ENCODE measurements at places on chromosomes 2 and 18.

- no peak for DNase-seq
These were observed 215.6 kb downstream of the MTX2 start for GRCh38 chr2:176484838-176485237.

GRCh38 chr2:98935777-98936352, at the start of gene CRACDL:
TSS of gene CRACDL (minus strand) at chr2:98936225. CDS start at chr2:98846800, 89,425 bp downstream.
- no peak for DNase-seq

DNA sequence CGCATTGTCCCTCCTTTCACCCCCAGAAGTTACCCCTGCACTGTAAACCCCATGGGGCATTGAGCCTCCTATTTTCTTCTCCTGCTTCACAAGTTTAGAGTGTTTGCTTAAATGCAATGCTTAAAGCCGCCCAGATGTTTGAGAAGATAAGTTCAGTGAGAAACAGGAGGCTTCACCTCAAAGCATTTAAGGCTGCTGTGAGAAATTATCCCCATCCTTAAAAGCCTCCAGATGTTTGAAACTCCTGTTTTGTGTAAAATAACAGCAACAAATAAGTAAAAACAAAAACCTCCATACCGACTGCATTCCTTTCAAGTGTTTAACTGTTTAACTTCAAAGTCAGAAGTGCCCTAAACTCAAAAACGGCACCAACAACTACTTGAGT, 81.8 kb downstream of the RTP5 start:
- DNase-seq, result no peak

DNA sequence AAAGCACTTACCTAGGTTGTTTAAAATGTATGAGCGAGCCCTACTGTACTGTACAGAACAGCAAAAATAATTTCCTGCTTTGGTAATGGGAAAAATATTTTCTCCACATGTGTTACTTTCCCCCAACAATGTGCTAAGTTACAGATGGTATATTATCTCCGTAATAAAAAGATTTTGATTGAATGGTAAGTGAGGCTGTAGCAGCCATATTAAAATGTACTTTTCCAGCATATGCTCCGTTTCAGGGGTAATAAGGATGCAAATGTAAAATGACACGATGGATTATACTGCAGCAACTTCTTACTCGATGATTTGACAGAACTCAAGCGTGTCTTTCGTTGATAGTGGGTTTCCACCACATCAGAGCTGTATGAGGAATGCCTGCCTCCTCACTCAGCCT, 50.5 kb downstream of the OSBPL6 start:
- no peak for DNase-seq

GRCh38 chr2:29751390-29751789, 170.0 kb downstream of the ALK start:
- DNase-seq, result no peak

- no peak for DNase-seq
These were observed 10.1 kb downstream of the SP9 start for GRCh38 chr2:174344716-174345461.

- no peak for DNase-seq
These were observed 325.4 kb downstream of the ZEB2 start for GRCh38 chr2:144194326-144195071.

- DNase-seq, result no peak
These were observed 2.3 kb downstream of the PPM1B start for GRCh38 chr2:44171018-44171417.

DNA sequence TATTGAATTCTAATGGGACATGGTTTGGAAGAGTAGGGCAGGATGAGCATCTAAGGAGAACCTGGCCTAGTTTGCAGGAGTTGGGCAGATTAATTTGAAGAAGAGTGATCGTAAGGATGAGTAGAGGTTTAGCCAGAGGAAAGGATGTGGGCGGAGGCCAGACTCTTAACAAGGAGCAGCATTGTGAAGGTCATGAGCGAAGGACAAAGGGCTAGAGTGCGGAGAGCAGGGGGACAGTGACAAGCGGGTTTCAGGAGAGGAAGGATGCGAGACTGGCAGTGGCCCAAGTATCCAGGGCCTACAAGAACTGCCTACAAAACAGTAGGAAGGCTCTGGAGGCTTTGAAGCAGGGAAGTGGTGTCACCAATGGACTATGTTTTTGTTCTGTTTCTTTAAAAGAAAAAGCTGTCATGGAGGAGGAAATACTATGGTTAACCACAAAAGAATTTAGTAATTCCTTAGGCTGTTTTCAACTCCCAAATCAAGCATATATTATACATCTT, 20.1 kb downstream of the SLC66A3 start:
- no peak for DNase-seq

- DNase-seq, result peak; percentile 82
These were observed 280 bp upstream of the CYP1B1 start for GRCh38 chr2:38076152-38076709.

GRCh38 chr2:15841776-15842560, 98.4 kb upstream of the MYCN start:
- DNase-seq, result no peak

GRCh38 chr18:22691946-22692710, 241.0 kb upstream of the RBBP8 start:
- no peak for DNase-seq

GRCh38 chr2:234768608-234769196, 183.1 kb upstream of the SH3BP4 start:
- DNase-seq, result no peak

GRCh38 chr18:52367953-52368742, 28.2 kb downstream of the DCC start:
- no peak for DNase-seq

DNA sequence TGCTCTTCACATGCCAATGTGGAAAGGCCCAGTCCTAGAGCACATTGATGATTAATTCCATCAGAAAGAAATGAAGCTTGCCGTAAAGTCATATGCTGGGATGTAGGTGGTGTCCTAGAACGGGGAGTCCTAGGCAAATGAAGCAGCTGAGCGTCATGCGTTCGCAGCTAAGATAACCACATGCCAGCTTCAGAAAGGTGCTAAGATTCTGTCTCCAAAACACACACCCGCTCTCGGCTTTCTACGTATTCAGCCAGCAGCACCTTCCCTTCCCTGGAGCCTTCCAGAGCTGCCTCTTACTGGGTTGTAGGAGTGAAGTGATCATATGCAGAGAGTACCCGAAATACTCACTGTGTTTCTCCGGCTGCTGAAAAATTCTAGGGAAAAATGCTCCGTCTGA, 421.6 kb upstream of the ID2 start:
- no peak for DNase-seq

DNA sequence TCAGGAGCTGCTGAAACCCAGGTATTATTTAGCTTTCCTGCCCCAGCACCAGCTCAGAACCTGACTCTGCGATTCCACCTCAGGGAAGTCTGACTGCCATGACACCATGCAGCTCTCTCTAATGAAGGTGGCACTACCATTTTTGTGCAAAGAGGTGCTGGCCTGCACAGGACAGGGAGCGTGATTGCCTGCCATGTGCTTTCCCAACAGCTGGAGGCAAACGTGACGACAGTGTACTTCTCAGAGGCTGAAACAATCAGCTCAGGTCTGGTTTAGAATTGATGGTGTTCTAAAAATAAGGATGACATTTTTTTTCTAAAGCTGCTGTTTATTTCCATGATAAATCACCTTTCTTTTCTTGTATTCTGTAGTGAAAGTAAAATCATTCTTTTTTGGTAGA, 75.2 kb upstream of the TTC39C start:
- DNase-seq, result no peak

DNA sequence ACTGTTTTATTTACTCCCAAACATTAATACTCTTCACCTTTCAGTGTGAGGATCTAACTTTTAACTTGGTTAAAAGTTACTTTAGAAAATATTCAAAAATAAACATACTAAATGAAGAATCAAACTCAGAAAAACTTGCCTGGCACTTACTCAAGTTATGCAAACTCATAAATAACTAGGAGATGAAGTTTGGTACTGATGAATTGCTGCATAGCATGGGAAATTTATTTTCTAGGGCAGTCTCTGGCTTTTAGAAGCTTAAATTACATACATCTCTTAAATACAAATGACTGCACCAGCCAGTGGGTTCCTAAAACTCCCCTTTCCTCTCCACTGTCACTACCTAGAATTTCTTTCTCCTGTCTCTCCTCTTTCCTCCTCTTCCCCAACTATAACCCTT, 46.7 kb upstream of the CREB1 start:
- DNase-seq, result no peak
